ENCODE measurements at places on chromosomes 2 and 18.

DNA sequence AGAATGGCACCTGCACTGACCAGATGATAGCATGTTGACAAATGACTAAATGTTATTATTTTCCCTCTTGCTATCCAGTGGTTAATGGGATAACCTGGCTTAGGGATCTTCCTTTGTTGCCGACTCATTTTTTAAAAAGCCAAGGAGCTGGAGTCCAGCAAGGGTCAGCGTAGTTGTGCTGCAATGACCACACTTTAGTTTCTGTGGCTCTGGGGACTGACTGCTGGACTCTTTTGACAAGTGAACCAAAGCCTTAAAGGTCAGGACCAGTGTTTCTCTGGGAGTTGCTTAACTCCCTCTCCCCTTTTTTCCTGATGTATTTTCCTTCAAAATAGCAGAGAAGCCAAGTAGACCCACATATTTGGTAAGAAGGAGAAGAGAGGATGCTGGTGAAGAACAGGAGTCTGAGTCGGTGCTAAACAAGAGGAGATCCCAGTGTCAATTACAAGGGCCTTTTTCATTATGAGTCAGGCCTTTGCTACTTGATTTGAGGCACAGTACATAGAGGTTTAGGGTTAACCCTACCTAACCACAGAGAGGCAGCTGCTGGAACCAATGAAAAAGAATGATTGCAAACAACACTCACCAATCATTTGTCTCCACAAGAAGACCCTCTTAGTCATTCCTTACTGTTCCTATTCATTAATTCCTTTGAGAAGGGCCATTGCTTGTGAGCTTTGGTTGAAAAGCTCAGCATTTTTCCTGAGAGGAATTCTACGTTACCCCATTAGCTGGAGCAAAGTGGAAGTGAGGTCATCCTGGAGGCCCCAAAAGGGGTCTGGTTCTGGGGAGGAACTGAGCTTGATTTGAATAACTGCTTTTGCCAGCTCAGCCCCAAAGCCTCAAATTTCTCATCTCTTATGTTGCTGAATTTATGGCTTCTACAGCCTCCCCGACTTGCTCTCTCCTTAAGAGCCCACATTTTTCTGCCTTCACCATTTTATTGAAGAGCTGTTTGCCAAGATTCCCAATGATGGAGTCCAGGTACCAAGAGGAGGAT lies 137.6 kb upstream of the HNMT start:
- DNase-seq = no peak

GRCh38 chr2:23706613-23707078 lies 220.3 kb downstream of the ATAD2B start:
- no peak for DNase-seq

- no peak for DNase-seq
Observed at GRCh38 chr2:71064110-71064611, 4.3 kb upstream of the NAGK start.

GRCh38 chr2:66472225-66472843 lies 37.4 kb downstream of the MEIS1 start:
- DNase-seq = no peak

GRCh38 chr2:4992226-4992625 lies 700.0 kb upstream of the SOX11 start:
- DNase-seq = no peak

Measured in naive thymus-derived CD4-positive, alpha-beta T cell (primary cell).